ENCODE measurements at places on chromosomes 5 and 9. TPM values are rescaled to one million over a fixed set of nuclear protein-coding genes. Genes with fewer than 3 reads are reported as not detected.

The C1QTNF2 gene
- total RNA-seq, result 0.32 TPM

The INSL4 gene
- not detected for total RNA-seq

The ANKRD18A gene
- not detected for total RNA-seq

The CDO1 gene
- 0.59 TPM for total RNA-seq

The OR2K2 gene
- not detected for total RNA-seq

The MORN5 gene
- not detected for total RNA-seq

The FAM151B gene
- 4.6 TPM for total RNA-seq

The BTNL3 gene
- not detected for total RNA-seq

The LMX1B gene
- total RNA-seq, result not detected

The PCDHA12 gene
- 0.18 TPM for total RNA-seq

The PCDHAC2 gene
- 0.30 TPM for total RNA-seq

The OR4F3 gene
- not detected for total RNA-seq

The TDRD7 gene
- total RNA-seq, result 9.2 TPM

The CPLANE1 gene
- 24.3 TPM for total RNA-seq

The PCDHGC5 gene
- total RNA-seq, result 10.2 TPM

The INSYN2B gene
- 8.3 TPM for total RNA-seq

The SLC34A3 gene
- not detected for total RNA-seq

The OSTF1 gene
- total RNA-seq, result 46.6 TPM

The NR2F1 gene
- total RNA-seq, result 17.2 TPM

The GPRIN1 gene
- 7.3 TPM for total RNA-seq

The SPAG8 gene
- 0.55 TPM for total RNA-seq

The PRLR gene
- 0.89 TPM for total RNA-seq

The NTNG2 gene
- 4.2 TPM for total RNA-seq

The ITK gene
- not detected for total RNA-seq

The FOXD4 gene
- total RNA-seq, result under 0.01 TPM

The SLC45A2 gene
- total RNA-seq, result not detected

The ANXA6 gene
- total RNA-seq, result 489 TPM

The FIBCD1 gene
- total RNA-seq, result 26.0 TPM

The ELL2 gene
- total RNA-seq, result 57.2 TPM

The CCL19 gene
- total RNA-seq, result not detected

The IFNA6 gene
- total RNA-seq, result not detected

The NTRK2 gene
- total RNA-seq, result under 0.01 TPM

The DHX29 gene
- 44.7 TPM for total RNA-seq

The PLPP6 gene
- 5.9 TPM for total RNA-seq

The CNTNAP3 gene
- total RNA-seq, result 3.6 TPM

The STK10 gene
- 33.2 TPM for total RNA-seq

The TNC gene
- 206 TPM for total RNA-seq

The PCDHGB7 gene
- 8.3 TPM for total RNA-seq

The CDKN2A gene
- total RNA-seq, result 27.9 TPM

The HAPLN1 gene
- 24.8 TPM for total RNA-seq

The IL9 gene
- not detected for total RNA-seq

The FBXO38 gene
- 48.7 TPM for total RNA-seq

The GLDC gene
- under 0.01 TPM for total RNA-seq

The ADAMTS13 gene
- 2.8 TPM for total RNA-seq

The ADAM19 gene
- 150 TPM for total RNA-seq

The FREM1 gene
- 0.09 TPM for total RNA-seq

The CNTFR gene
- total RNA-seq, result not detected

The PDZD2 gene
- under 0.01 TPM for total RNA-seq

The PLPP7 gene
- total RNA-seq, result 6.1 TPM

The FOXD4L6 gene
- total RNA-seq, result 0.37 TPM

The PLEKHG4B gene
- 0.30 TPM for total RNA-seq

The SAXO1 gene
- total RNA-seq, result not detected

The ADRB2 gene
- 0.18 TPM for total RNA-seq

The RALGPS1 gene
- total RNA-seq, result 1.5 TPM

Data from smooth muscle cell of the umbilical artery (primary cell).